ENCODE measurements at places on chromosomes 2 and 18.

GRCh38 chr2:96864343-96865091, 5.4 kb downstream of the SEMA4C start:
- DNase-seq = no peak

- no peak for DNase-seq
Measured at GRCh38 chr2:121689356-121689755, 40.1 kb upstream of the CLASP1 start.

GRCh38 chr2:212745359-212745758, 206.8 kb upstream of the ERBB4 start:
- DNase-seq = no peak

GRCh38 chr18:55651236-55651635, 63.2 kb upstream of the TCF4 start:
- DNase-seq = no peak

- no peak for DNase-seq
Measured at GRCh38 chr18:22556222-22557167, 138.8 kb upstream of the CTAGE1 start.

DNA sequence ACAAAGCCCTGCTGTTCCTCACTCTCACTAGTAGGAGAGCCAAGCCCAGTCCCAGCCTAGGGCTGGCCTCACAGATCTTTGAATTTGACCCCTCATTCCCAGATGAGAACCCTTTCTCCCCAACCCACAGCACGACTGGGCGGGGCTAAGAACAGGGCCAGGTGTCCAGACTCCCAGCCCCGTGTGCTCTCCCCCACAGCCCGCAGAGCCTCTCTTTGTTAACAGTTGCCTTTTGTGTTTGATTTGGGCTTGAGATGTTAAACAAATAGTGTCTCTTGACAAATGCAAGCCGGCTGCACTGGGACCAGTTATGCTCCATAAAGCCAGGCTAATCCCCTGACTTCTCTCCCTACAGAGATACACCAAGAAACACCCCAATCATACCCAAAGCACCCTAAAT, 4.7 kb upstream of the KCNK3 start:
- DNase-seq = no peak

DNA sequence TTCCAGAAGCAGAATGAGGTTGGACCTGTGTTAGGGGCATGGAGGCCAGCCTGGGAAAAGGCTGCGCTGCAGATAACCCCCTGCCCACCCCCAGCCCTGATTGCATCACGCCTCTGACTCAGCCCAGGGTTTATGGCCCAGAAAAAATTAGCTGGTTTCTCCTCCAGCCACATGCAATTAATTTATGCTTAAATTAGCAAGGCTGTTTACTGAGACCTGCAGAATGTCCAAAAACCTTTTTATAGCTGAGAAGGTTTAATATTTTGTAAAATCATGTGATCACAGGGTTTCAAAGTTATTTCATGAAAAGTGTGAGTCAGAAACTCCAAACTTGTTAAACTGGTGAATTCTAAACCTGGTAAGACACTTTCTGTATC, 123.1 kb upstream of the HDAC4 start:
- DNase-seq = no peak

GRCh38 chr2:225670111-225670974, 270.8 kb downstream of the NYAP2 start:
- DNase-seq = no peak

DNA sequence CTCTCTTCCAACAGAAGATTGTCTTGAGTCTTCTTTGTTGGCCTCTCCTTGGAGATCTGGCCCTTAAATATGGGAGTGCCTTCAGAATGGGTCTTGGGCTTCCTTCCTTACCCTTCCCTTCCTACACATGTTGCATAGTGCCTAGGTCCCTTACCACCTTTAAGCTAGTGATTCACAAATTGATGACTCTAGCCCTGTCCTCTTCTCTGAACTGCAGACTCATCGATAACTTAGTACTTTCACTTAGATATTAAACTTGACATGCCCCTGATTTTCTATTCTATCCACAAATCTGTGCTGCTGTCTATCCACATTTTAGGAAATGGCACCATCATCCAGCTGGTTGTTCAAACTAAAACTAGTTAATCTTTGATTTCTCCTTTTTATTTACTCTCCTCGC, 9.1 kb upstream of the DYTN start:
- DNase-seq = no peak

DNA sequence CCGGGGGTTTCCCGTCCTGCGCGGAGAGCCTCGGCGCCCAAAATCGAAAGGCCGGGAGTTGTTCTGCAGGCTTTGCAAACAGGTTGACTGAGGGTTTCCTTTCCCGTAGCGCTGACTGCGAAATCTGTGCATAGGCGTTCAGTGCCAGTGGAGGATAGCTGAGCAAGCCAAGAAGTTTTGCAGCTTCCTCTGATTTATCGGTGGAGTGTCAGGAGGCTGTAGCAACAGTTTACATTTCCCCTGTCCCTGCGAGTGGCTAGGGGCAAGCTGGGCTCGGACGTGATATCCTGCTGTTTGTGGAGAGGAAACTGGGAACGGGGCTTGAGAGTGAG, 694 bp downstream of the THSD7B start:
- no peak for DNase-seq

- DNase-seq = no peak
Measured at GRCh38 chr2:157769856-157770255, 106.3 kb downstream of the ACVR1 start.

DNA sequence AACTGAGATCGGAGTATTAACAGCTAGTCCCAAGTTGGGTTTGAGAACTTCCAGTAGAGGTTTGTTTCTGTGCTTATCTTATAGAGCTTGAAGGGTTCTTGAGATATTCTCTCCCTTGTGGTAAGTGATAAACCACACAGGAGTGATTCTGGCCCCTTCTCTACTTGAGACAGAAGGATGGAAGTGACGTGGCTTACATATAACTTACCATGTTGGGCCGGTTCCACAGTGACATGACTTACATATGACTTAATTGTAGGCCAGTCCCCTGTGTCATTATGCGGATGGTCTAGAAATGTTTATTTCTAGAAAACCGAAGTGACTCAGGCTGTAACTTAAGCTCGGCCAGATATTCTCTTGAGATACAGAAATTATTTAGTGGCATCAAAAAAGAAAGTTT, 62.7 kb downstream of the TRAPPC12 start:
- no peak for DNase-seq

DNA sequence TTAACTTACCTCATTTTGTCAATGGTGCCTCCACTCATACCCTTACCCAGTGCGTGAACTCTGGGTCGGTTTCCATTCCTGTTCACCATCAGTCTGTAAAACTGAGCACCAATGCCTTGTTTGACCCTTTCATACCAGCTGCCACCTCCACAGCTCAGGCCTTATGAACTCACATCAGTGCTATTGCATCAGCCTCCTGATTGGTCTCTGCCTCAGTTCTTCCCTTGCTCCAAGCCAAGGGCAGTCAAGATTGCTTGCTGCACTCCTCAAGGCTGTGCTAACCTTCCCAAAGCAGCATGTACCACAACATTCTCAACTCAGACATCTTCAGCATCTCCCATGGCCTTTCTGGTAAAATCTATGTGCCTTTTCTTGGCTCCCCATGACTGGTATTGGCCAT, 9.3 kb downstream of the CD28 start:
- DNase-seq = no peak

- no peak for DNase-seq
Measured at GRCh38 chr2:54984476-54984875, 65.8 kb downstream of the RTN4 start.

- no peak for DNase-seq
Measured at GRCh38 chr2:143068509-143068908, 60.7 kb upstream of the ARHGAP15 start.

GRCh38 chr2:58620896-58621295, 379.8 kb upstream of the FANCL start:
- DNase-seq = no peak

GRCh38 chr18:58788971-58789875, 75.5 kb upstream of the ZNF532 start:
- no peak for DNase-seq

- no peak for DNase-seq
Measured at GRCh38 chr2:191436368-191437055, 191.3 kb downstream of the MYO1B start.

GRCh38 chr2:150542172-150542571, 54.7 kb upstream of the RND3 start:
- DNase-seq = no peak

DNA sequence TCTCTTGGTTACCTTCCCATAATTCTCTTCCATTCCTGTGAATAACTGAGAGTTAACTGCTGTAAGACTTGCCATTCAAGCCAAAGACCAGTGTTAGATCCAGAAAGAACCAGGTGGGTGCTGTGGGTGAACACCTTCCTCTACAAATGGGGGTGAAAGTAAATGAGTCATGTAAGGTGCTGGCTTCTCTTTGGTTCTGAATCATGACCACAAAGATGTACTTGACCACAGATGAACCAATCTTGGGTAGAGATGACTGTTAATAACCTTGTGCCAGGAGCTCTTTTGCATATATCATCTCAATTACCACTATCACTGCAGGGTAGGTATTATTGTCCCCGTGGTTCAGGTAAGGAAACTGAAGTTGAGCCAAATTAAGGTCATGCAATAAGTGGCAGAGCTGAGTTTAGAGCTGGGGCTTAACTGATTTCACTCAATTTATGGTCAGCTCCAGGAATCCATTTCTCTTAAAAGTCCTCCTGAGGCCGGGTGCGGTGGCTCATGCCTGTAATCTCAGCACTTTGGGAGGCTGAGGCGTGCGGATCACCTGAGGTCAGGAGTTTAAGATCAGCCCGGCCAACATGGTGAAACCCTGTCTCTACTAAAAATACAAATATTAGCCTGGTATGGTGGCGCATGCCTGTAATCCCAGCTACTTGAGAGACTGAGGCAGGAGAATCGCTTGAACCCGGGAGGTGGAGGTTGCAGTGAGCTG, 244.9 kb upstream of the CXCR4 start:
- DNase-seq = no peak

- DNase-seq = no peak
Measured at GRCh38 chr18:22172594-22173049, 3.2 kb downstream of the GATA6 start.

DNA sequence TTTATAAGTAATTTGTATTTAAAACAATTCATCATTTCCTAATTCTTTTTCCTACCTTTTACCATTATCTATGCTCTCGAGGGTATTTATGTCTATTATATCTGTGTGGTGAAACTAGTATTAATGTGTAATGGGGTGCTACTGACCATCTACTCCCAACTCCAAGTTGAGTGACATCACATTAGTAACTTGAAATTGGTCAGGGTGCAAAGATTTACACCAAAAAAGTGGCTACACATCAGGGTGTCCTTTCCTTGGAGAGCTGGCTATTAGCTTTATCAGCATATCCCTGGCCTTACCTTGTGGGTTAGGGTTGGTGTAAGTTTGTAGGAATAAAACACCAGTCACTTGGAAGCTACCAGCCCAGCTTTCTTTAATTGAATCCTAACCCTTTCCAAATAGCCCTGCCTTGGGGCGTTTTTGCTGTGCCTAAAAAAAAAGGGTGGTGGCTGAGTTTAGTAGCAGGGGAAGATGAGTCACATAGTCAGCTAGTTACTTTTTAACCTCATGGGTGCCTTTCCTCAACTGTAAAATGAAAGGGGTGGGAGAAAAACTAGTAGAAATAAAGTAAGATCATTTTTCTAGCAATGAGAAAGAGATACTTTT, 14.0 kb downstream of the ANXA4 start:
- no peak for DNase-seq

- DNase-seq = no peak
Measured at GRCh38 chr18:48656582-48656981, 117.8 kb downstream of the CTIF start.

- no peak for DNase-seq
Measured at GRCh38 chr18:80022613-80023012, 11.6 kb upstream of the RBFA start.

- DNase-seq = no peak
Measured at GRCh38 chr2:159609811-159610549, 6.4 kb downstream of the BAZ2B start.

DNA sequence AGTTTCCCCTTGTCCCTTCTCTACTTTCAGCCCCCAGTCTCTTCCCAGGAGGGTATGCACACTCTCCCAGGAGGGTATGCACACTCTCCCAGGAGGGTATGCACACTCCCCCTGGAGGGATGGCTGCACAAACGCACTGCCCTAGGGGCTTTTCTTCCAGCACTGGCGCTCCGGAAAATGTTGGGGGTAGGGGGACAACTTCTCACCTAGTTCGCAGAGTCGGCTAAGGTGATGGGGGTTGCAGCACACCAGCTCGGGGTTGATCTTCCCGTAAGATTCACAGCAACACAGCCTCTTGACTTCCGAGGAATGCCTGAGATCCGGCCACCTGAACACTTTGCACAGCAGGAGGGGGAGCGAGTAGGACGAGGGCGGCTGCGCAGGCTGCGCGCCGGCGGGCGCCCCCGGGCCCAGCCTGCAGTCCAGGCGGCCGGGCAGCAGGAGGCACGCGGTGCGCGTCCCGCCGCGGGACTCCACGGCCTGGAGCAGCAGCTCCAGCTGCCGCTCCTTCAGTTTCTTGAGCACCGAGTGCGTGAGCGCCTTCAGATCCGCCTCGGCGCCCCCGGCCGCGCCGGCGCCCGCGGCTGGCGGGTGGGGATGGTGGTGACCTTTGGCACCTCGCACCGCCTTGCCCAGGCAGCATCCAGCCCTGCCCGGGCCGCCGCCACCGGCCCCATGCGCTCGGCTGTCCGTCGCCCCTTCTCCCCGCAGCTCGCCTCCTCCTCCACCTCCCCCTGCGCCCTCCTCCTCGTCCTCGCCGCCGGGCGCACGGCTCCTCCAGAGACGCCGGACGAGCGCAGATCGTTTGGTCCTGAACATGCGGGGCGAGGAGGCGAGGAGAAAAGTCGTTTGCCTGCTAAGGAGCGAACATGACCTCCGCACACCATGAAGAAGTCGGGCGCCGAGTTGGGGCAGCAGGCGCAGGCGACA, 894 bp downstream of the SMAD7 start:
- DNase-seq = no peak

DNA sequence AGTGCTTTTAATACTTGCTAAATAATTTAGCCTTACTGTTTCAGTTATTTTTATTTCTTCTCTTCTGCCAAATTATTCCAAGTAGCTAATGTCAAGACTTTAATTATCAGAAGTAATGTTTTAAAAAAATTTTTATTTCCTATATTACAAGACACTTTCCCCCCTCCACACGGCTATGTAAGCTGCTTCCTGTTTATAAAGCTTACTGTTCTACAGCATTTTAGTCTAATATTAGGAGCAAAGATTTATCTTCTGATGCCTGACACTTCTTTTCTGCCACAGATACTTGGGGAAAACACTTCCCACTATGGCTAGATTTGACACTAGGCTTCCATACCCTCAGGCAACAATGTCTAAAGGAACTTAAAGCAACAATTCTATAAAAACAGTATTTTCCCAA, 62.3 kb downstream of the ROCK1 start:
- DNase-seq = no peak

Data from effector memory CD4-positive, alpha-beta T cell (primary cell).